ENCODE measurements at places on chromosomes 3 and 15.

GRCh38 chr3:55197021-55197420 lies 269.2 kb upstream of the LRTM1 start:
- DNase-seq = no peak

DNA sequence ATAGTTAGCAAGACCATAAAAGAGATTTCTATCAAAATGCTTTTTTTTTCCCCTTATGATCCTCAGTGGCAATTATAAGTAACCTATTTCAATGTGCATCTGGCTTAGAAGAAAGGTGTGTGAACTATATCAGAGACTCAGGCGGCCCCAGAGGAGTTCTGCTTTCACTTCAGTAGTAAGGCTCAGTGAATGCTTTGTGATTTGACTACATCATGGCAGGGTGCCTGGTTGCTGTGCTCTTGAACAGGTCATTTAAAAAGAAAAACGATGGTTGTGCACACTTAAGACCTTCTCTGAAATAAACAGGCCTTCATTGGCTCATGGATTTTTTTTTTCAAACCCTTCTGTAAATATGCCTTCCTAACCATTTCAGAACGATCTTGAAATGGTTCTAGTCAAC lies 400.4 kb upstream of the RARB start:
- no peak for DNase-seq

GRCh38 chr3:189849262-189849661 lies 218.1 kb downstream of the TP63 start:
- DNase-seq = no peak

- DNase-seq = peak; percentile 59
Measured at GRCh38 chr15:37134699-37135131, 34.4 kb upstream of the MEIS2 start.

- no peak for DNase-seq
Measured at GRCh38 chr15:39468828-39469227, 112.1 kb upstream of the THBS1 start.

DNA sequence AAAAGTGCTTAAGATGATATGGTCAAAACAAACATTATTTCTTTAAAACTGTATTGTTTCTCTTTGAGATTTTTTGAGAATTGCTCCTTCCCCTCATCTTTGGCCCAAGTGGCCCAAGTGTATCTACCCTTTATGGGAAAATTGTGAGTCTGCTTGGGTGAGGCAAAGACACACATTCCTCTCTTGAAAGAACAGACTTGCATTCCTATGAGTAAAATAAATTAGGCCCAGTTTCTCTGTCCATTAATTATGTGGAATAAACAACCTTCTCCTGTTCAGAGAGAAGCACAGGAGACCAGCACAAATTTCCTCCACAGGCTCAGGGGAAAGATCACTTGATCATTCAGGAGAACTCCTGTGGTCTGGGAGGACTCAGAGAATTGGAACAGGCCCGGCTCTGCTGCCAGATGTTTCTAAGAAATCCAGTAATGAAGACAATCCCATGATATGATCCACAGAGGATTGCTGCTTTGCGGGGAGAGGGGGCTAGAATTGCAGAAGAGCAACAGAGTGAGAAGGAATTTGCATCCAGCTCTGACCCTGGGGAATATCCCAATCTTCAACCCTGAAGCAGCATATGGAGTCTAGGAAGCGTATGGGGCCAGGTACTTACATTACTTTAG lies 53.8 kb upstream of the BOC start:
- no peak for DNase-seq

DNA sequence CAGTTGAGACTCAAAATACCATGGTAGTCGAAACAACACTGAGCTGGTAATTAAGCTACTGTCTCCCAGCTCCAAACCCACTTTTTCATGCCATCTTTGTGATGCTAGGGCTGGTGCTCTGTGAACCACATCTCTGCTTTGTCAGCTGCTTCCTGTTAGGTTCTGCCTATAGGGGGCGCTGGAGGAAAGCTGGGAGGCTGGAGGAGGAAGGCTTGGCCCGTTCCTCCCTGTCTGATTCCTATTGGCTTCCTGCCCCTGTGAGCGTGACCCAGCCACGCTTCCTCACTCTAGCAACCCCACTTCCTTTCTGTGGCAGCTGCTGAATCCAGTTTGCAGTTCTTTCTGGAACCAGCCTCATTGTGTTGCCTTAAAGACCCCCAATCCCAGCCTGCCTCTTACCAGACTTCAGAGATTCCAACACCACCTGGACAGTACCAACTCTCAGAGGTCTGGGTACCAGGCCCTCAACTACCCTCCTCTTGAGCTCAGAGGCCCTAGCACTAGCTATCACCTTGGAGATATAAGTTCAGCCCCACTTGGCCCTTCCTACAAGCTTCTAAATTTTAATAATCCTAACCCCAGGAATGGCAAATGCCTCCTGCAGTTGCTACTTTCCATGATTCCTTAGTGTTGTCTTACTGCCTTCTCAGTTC lies 120.9 kb downstream of the ERC2 start:
- no peak for DNase-seq

- no peak for DNase-seq
Measured at GRCh38 chr15:50425219-50425618, 1.0 kb downstream of the USP8 start.

GRCh38 chr15:64249406-64249805 lies 86.6 kb upstream of the PPIB start:
- DNase-seq = no peak
